H54 (cell line): ENCODE measurements at places on chromosomes 4 and X.

DNA sequence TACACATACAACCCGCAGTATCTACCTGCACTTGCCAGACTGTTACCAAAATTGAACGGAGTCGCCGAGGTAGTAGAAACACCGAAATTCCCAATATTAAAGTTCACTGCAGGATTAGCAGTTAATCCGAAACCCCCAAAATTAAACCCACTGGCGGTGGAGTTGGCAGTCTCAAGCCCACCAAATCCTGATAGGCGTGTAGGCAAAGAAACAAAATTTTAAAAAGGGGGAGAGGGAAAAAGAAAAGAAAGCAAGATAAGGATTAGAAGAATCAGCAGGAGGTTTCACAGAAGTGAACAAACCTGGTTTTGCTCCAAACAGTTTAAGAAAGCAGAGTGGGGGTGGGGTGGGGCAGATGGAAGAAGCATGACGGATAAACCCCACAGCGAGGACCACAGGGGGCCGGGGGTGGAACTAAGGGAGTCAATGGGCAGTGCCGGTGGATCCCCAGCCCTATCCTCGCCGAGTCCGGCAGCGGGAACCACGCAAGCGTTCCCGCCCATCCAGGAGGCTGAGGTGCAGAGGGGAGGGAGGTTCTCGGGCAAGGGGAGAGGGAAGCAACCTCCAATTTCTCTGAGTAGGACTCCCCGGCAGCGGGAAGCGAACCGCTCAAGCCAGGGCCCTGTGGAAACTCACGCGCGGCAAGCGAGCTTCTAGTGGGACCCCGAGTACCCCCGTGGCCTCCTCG lies 599 bp downstream of the NUP54 start:
- peak; percentile 73 for DNase-seq

DNA sequence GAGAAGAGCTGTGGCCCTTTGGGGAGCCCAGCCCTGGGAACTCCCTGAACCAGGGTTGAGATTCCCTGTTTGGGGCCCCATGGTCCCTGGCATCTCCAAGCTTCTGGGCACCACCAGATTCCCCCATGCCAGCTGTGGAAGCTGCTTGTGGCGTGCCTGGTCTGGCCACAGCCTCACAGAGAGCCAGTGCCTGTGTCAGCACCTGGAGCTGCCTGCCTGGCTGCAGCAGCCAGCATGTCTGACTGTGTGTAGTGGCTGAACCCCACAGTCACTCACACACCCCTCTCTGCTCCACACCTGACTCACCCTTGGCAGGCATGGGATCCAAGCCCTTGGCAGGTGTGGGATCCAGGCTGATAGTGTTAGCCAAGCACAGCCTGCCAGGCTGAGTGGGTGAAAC lies 97.2 kb upstream of the GALNTL6 start:
- DNase-seq = no peak

- DNase-seq = peak; percentile 37
Measured at GRCh38 chrX:131677655-131678628, 134.1 kb downstream of the OR13H1 start.

- no peak for DNase-seq
Measured at GRCh38 chr4:6196324-6196723, 4.0 kb downstream of the JAKMIP1 start.

DNA sequence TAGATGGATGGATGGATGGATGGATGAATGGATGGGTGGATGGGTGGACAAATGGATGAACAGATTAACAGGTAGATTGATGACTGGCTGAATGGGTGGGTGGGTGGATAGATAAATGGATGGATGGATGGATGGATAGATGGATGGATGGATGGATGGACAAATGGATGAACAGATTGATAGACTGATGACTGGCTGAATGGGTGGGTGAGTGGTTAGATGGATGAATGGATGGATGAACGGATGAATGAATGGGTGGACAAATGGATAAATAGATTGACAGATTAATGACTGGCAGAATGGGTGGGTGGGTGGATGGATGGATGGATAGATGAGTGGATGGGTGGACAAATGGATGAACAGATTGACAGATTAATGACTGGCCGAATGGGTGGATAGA lies 13.6 kb upstream of the AKAP17A start:
- DNase-seq = no peak

- no peak for DNase-seq
Measured at GRCh38 chrX:115362334-115363095, 73.0 kb downstream of the LUZP4 start.

GRCh38 chr4:153488006-153488891 lies 22.1 kb downstream of the TMEM131L start:
- DNase-seq = no peak

DNA sequence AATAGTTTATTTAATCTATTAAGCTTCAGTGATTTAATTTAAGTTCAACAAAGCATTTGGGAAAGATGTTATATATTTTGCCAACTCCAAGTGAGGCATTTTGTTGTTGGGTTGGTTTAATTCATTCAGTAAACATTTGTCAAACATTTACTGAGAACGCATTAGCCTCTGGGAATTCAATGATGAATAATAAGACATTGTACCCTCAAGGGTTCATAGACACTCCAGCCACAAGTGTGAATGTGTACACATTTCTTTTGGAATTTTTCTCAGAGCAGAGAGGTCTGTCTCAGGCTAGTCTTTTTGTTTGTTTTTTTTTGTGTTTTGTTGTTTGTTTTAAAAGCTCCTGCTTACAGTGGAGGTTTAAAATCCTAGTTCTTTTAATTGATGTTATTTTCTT lies 203.9 kb downstream of the SOWAHB start:
- no peak for DNase-seq

DNA sequence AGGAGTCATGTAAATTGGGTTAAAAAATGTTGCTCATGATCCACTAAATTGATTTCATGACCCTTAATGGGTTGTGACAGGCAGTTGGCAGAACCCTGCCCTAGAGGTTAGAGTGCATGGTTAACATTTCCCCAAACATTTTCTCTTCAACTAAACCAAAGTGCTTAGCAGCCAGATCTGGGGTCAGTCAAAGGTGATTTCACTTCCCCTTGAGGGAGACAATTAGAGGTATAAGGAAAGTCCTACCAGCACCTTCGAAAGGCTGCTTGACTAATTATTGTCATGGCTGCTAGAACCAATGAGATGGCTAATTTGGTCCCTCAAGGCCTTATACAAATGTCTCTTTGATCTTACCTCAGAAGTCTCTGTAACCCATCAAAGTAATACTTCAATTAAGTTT lies 30.9 kb upstream of the INTS6L start:
- no peak for DNase-seq

GRCh38 chr4:80024335-80024734 lies 48.7 kb downstream of the ANTXR2 start:
- no peak for DNase-seq

GRCh38 chr4:953574-953915 lies 19.8 kb downstream of the DGKQ start:
- DNase-seq = no peak

DNA sequence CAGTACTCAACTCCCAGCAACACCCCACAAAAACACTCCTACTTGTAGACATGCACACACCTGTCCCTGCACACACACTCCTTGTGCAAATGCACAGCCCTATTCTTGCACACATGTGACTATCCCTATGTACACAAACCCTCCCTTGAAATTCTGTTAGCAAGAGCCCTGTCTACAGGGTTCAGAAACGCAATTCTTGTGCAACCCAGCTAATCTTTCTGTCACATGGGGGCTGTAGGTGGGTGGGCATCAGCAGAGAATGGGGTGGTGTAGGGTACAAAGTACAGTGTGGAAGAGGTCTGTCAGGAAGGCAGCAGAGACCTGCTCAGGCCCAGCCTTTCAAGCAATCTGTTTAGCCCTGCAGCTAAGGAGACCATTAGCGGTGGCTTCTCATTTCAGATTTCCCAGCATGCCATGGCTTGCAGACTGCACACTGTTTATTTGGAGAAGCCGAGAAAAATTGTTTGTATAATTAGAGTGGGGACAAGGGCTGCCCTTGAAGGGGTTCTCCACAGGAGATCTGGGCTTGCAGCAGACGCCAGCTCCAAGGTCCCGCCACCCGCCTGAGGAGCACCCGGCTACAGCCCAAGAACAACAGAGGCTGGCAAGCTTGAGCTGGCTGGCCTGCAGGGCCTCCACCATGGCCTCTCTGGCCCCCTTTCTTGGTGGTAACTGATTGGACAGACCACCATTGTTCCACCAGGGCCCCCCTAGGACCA lies 144.0 kb upstream of the PJA1 start:
- no peak for DNase-seq

DNA sequence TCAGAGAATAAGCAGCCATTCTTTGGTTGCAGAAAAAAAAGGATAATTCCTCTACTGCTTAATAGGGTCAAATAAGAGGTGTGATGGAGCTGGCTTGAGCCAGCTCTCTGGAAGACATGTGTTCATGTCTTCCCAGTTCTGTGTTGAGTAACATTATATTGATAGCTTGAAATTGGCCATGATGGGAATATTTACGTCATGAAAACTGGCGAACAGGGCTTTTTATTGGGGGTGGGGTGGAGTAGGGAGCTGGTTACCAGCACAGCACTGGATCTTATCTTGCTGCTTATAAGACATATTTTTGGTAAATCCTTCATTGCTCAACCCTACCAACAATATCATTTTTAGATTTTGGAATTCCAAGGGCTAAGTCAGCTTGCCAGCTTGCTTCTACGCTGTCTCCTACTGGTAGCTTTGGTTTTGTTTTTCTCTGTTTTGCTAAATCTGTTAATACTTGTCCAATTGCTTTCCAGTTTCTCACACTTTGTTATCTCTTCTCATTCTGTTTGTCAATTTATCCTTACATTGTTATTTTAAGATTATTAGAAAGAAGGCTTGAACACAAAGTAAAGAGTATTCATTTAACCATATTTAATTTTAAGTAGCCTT lies 25.3 kb upstream of the GBA3 start:
- no peak for DNase-seq

GRCh38 chr4:127829014-127829413 lies 46.9 kb downstream of the HSPA4L start:
- no peak for DNase-seq

DNA sequence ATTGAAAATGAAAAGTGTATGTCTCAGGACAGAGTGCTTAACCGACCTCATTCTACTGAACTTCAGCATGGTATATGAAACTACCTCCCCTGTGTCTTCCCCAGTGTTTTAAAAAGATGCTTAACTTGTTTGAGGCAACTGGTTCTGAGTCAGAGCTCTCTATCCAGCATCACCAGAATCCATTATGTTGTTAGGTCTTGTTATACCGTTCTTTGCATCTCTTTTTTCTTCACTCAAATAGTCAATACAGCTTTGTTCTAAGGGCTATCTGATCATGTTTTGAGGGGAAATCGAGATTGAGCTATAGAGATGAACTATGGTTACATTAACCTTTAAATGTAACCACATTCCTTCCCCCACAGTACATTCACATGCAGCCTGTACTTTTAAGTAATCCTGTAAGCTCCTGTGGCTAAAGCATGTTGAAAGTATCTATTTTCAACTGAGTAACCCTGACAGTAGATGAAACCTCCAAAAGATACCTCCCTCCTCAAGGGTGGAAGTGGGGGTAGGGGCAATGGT lies 514.4 kb downstream of the RPA4 start:
- no peak for DNase-seq

DNA sequence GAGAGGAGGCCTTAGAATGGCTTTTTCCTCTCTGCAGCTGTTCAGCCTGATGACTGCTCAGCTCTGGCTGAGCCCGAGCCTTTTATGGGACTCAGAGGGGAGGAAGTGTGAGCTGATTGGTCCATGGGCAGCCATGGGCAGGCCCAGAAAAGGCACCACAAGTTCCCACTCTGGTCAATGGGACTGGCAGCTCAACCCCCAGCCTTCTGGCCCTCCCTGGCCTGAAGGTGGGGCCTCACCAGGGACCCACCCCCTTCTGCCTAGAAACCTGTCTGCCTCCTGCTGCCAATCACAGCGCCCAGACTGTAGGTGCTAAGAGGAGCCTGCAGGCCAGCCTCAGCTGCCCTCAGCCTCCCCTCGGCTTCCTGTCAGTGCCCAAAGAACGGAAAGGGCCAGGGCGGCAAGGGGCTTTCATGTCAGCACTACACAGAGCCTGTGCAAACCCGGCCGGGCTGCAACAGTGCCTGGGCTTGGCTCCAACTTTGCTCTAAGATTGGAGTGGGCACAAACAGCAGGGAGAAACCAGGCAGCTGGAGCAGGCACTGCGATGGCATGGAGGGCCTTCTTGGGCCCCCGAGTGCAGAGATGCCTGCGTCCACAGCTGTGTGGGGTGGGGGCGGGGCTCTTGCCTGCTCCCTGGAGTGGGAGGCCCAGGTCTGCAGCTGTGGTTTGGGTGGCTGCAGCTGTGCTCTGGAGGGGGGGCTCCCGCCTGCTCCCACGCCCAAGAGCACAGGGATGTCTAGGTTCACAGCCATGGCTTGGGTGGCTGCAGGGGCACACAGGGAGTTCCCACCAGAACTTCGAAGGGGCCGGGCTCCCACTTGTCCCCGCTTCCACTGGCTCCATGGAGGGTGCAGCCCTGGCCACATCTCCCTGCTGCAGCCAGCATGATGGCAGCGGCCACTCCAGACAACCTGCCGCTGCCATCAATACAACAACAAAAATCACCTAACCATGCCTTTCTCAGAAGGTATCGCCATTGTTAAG lies 92.6 kb downstream of the NXF2 start:
- no peak for DNase-seq

- DNase-seq = no peak
Measured at GRCh38 chr4:171035909-171036308, 777.3 kb upstream of the GALNTL6 start.

DNA sequence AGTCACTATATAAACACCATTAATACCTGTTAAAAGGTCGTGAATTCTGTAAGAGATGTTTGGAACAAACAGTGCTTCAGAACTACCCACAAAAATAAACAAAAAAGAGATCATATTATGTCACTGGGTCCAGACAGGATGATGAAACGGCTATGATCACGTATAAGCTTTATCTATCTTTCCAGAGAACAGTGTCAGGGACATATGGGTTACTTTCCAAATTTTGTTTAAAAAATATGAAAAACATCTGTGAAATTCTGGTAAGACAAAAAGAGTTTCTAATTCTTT lies 90.0 kb downstream of the SORBS2 start:
- no peak for DNase-seq

DNA sequence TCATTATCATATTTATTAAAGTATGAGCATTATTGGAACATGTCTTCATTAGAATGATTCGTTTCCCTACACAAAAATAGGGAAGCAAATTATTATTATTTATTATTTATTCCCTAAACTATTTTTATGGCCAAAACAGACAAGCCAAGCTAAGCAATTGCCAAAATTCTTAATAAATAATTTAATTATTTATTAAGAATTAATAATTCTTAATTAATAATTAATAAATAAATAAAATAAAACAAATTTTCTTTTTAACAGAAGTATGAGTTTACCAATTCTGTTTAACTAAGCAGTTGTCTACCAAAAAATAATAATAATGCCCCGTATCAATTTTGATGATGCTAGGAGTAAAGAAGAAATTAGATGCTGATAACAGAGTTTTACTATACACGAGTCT lies 1080.8 kb upstream of the AGA start:
- no peak for DNase-seq

GRCh38 chr4:10977534-10977933 lies 293.0 kb upstream of the CLNK start:
- DNase-seq = no peak

GRCh38 chrX:124086411-124086810 lies 124.9 kb downstream of the STAG2 start:
- DNase-seq = no peak

- DNase-seq = no peak
Measured at GRCh38 chr4:37359261-37359660, 114.7 kb downstream of the NWD2 start.
